ENCODE measurements at places on chromosomes 5 and 9.

- no peak for DNase-seq
Measured at GRCh38 chr5:75993643-75994520, 89.3 kb upstream of the SV2C start.

GRCh38 chr9:134369416-134370212 lies 43.4 kb downstream of the RXRA start:
- no peak for DNase-seq

DNA sequence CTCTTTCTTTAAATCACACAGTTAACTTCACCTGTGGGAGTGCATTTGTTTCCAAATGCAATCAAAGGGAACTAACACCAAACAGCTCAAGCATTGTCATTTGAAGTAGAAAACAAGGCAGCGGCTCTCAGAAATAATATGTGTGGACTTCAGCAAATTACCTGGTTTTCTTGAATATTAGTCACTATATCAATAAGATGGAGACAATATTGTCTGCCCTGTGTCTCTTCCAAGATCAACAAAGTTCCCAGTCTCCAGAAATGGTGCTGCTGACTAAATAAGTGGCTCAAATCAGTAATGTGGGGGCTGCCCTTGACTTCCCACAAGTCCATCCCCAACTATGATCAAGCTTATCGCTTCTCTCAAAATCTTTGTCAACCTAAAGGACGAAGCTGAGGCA lies 53.1 kb upstream of the CEMIP2 start:
- DNase-seq: no peak

GRCh38 chr9:101232405-101232977 lies 152.3 kb downstream of the BAAT start:
- DNase-seq: no peak

- no peak for DNase-seq
Measured at GRCh38 chr5:153964191-153964879, 74.4 kb downstream of the FAM114A2 start.

- DNase-seq: peak; percentile 70
Measured at GRCh38 chr9:136326061-136326760, 1.1 kb upstream of the GPSM1 start.

GRCh38 chr9:9998491-9999287 lies 614.1 kb downstream of the PTPRD start:
- no peak for DNase-seq

GRCh38 chr9:97438666-97439065 lies 26.8 kb downstream of the TDRD7 start:
- DNase-seq: no peak

DNA sequence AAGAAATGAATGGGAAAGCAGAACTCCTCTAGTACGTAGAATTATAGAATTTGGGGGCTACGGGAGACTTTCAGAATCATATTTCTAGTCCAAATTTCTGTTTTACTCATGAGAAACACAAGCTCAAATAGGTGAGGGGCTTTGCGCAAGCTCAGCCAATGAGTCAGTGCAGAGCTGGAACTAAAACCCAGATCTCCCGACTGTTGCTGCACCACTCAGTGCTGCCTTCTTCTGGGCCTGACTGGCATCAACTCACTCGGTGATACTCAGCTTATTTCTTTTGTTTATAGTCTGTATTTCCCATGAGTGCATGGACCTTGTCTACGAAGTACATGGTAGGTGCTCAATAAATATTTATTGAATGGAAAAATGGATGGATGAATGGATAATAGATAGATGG lies 280.2 kb downstream of the CDK5RAP2 start:
- no peak for DNase-seq

- no peak for DNase-seq
Measured at GRCh38 chr5:140382866-140383265, 18.8 kb upstream of the ANKHD1 start.

DNA sequence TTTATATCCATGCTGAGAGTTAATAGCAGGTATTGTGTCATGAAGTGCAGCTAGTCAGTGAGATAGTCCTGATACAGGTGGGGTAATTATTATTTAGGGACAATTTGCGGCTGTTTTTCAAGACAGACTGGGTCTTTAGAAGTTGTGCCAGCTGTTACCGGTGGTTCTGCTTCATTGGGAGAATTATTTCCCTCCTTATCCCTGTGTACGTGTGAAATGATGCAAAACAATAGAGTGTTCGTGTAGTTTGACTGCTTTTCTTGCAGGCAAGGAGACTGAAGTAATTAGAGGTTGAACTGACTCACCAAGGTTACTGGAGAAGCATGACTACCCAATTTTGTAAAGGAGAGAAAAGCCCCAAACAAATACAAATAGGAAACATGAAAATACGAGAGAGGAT lies 101.7 kb downstream of the ARRDC3 start:
- peak; percentile 84 for DNase-seq

GRCh38 chr5:81907012-81907635 lies 64.7 kb upstream of the ATG10 start:
- DNase-seq: no peak

DNA sequence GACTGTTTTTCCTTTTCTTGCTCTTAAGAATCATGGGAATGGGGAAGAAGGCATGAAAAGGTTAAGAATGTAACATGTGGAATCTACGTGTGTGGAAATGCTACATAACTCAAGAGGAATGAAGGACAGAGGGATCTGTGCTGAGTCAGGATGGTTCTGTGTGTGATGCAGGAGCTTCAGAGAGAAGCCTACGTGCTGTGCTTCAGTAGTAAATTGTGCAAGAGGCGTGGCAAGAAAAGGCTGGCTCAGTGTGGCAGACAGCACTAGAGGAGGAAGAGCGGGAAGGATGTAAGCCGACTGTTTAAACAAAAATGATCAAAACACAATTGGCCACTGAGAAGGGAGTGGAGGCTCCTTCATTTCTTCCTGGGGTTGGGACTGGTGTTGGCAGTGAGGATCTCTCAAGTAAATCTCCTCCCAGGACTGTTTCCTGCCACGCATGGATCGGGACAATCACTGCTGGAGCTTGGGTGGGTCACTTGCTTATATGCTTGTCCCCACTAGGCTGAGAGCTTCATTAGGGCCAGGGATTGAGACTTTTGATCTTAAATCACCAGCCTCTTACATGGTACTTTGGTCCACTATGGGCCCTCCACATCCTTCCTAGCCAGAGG lies 59.4 kb upstream of the BASP1 start:
- DNase-seq: peak; percentile 100

DNA sequence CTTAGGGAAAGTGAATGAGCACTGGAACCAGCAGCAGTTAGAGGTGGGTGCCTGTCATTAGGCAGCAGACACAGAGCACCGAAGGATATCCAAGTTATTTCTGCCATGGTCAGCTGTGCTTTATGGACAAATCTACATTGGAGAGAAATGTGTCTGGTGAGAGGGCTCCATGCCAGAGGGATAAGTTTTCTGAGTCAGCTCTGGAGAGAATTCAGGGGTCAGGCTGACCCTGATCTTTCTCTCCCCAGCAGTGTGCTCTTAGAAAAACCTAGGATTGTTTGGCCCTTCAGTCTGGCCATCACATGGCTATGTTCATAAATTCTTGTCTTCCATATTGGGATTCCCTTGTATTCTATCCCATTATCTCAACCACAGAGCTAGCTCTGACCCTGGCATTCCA lies 8.9 kb upstream of the IL17B start:
- DNase-seq: no peak

GRCh38 chr5:127936439-127936972 lies 147.1 kb upstream of the SLC12A2 start:
- no peak for DNase-seq

GRCh38 chr5:169591636-169592035 lies 8.1 kb downstream of the SPDL1 start:
- no peak for DNase-seq

DNA sequence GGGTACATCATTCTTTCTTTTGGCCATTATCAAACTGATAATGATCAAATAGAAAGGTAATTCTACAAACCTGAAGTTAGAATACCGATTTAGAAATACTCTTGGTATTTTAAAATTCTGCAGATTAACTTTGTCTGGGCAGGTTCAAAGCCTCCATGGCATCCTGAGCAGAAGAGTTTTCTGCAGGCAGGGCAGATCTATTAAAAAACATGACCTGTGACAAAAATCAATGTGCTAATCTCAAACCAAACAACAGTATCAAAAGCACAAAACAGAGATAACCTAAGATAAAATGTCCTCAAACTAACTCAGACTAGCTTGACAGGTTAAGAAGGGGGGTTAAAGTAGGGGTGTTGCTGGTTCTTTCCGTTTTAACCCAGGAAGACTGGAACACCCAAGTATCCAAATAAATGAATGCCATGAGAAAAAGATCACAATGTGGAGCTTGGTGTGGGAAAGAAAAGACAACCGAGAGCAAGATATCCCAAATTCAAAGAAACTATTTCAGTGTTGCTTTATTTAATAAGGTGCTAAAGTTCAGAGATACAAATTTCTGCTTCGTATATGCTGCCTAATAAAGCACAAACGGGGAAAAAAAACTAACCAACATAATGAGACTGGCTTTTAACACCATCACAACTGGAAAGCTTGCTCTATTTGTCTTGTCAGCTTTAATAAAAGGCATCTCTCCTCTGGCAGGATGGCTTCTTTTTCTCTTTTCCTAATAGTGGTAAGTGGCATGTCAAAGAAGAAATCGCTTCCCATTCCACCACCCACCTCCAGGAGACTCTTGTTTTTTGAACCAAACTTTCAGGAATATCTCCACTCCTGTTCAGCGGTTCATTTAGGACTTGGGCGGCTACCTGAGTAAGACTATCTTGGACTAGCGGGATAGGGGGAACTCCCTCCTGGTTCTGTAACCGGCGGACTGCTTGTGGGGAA lies 2.3 kb downstream of the EFNA5 start:
- no peak for DNase-seq

DNA sequence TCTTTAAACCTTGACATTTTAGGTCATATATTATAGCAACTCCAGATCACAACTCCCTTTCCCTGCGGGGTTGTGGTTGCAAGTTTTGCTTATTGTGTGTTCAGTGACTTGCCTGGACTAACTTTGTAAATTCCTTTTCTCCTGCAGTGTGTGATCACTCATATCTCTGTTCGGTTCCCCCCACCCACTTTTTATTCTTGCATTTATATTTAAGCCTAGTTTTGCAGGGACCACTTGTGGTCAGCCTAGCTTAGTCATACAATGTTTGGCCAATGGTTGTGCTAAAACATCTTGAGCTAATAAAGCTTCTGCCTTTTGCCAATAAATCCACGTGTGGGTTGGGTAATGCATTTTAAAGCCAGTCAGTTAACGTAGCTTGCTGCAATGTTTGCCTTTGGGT lies 146.5 kb upstream of the IRX4 start:
- no peak for DNase-seq

- no peak for DNase-seq
Measured at GRCh38 chr5:71829206-71829605, 110.1 kb downstream of the CARTPT start.

DNA sequence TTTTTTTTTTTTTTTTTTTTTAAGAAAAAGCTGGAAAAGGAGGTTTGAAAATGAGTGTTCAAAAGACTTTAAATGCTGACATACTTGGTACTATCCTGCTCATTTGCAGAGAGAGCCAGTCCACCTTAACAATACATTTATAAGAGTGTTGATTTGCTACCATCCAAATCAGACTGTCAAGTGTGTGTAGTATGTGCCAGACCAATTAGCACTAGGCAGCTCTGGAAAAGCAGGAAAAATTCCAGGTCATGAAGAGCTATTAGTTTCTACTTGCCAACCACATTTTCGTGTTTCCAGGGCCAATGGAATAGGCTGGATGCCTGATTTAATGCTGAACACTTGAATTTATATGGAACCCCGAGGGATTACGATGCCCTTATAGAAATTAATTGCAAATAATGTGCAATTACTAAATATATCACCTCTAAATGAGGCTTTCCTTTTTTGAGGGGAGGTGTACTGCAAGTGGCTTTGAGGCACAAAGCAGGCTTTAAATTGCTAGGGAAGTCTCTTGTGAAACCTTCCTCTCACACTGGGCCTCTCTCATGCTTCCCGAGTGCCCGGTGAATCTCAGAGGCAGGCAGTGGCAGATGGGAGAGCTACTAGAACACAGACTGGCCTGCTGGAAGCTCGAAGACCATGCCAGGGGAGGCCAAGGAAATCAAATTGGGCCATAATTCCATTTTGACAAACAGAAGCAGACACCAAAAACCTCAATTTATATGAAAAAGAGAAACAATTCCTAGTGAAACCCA lies 178.7 kb downstream of the PPP2R2B start:
- no peak for DNase-seq

DNA sequence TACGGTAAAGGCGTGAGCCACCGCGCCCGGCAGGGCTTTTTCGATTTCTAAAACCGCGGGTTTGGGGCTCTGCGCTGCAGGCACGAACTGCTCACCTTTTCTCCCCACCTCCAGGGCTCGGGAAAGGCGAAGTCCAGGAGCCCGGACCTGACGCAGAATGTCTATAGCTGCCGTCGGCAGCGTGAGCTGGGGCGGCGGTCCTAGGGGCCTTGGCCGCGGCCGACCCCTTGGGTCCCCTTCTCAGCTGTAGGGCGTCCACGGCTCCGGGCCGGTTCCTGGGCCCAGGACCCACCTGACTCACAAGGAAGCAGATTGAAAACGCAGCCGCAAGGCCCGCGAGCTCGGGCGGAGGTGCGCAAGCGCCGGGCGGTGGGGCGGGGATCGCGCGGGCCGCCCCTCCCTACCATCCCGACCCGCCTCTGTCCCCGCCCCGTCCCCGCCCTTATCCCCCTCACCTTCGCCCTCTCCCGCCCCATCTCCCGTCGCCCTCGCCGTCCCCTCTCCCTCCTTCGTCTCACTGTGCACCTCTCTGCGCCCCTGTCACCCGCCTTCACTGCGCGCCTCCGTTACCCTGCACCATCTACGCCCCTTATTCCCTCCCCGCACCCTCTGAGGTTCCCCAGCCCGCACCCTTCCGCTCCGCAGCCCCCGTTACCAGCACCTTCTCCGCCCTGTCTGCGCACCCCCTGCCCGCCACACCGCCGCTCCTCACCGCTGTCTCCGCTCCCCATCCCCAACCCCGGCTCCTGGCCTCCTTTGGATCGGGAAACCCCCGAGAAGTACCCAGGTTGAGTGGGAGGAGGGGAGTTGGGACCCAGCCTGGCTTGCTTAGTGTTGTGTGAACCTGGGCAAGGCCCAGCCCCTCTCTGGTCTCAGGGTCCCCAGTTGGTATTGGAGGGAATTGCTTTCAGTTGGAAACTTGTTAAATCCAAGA lies at the start of gene HDHD3:
TSS of gene HDHD3 (minus strand) at position 353 of the 934 bp plus-strand sequence. CDS start 2,632 bp downstream, outside the sequence.
- DNase-seq: no peak

GRCh38 chr9:114153761-114154599 lies 1.4 kb upstream of the COL27A1 start:
- DNase-seq: no peak

DNA sequence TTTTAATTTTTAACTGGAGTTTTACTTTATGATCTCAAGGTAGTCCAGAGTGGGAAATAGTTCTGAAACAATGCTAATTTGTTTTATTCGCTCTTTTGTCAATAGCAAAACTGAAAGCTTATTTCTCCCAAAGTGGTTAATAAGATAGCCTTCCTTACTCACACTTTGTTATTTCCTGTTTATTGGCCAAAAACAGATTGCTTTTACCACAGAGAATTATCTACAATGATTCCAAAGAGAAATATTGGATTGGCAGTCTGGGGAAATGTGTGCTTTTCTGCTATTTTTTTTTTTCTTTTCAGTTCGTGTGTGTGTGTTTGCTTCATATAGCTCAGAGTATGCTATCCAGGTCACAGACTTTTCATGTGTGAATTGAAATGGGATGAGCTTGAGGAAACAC lies 756.7 kb upstream of the RGMB start:
- DNase-seq: no peak

GRCh38 chr5:56561455-56561854 lies 253.9 kb upstream of the MAP3K1 start:
- DNase-seq: no peak

- no peak for DNase-seq
Measured at GRCh38 chr9:38432922-38433510, 8.8 kb upstream of the IGFBPL1 start.
